ENCODE measurements at places on chromosomes 11 and 22.

GRCh38 chr11:27455667-27456066 lies 16.9 kb downstream of the LGR4 start:
- no peaks in the 10 kb centered on the region for H3K36me3 ChIP-seq
- DNase-seq: no peak
- no peak overlapping the region for H3K4me3 ChIP-seq
- no peaks in the 10 kb centered on the region for H3K27me3 ChIP-seq
- no peaks in the 10 kb centered on the region for H3K4me1 ChIP-seq

DNA sequence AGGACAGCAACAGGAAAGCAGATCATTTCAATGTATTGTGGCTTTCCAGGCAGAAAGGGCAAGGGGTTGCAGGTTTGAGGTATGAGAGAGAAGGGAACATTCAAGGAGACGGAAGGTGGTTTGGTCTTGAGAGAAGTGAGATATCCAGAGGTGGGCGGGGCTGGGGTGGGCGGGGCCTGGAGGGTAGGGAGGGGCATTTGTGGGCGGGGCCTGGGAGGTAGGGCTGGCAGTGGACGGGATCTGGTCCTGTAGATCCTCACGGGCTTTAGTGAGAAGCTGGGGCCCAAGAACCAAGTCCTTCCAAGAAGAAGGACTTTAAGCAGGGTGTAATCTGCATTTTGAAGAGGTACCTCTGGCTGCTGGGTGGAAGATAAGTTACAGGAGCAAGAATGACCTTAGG lies 199.2 kb downstream of the MN1 start:
- DNase-seq: no peak
- no peak overlapping the region for H3K27ac ChIP-seq
- H3K4me3 ChIP-seq: no peak overlapping the region
- no peaks in the 10 kb centered on the region for H3K4me1 ChIP-seq
- H3K27me3 ChIP-seq: no peaks in the 10 kb centered on the region

DNA sequence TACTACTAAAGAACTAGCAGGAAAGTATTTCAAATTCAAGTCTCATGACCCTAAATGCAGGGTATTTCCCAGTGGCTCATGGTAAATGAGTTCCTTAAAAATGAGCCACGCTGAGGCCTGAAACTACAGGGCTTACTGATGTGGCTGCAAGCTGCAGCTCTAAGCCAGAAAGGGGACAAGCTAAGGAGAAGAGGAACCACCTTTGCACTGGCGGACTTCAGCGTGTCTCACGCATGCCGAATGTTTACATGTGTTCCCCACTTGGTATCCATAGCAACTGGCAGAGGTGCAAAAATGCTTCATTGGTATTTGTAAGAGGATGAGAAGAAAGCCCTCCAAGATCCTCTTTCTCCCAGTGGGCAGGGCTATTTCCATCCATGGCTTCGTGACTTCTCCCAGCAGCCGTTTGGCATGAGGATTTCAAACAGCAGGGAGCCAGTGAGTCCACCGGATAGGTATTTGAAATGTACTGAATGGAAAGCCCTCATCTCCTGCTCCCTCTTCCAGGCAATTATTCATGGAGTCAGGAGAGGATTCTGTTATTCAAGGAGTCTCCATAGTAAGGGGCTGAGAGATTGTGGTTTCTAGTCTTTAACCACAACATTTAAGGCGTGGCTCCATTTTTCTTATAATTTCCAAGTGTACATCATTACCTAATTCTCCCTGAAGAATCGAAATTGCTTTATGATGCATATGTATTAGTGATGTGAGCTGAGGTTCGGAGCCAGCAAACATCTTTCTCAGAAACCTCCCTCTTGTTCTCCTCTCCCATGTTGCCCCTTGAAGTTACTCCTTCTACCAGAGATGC lies 55.3 kb upstream of the CD44 start:
- peak overlapping the region; percentile 86 for H3K27ac ChIP-seq
- DNase-seq: peak; percentile 93
- peaks cover 3% of the 10 kb centered on the region for H3K36me3 ChIP-seq
- peaks cover 1% of the 10 kb centered on the region for H3K27me3 ChIP-seq
- H3K4me3 ChIP-seq: peak overlapping the region; percentile 73

- H3K4me3 ChIP-seq: no peak overlapping the region
- no peaks in the 10 kb centered on the region for H3K27me3 ChIP-seq
- no peaks in the 10 kb centered on the region for H3K4me1 ChIP-seq
Measured at GRCh38 chr11:31757260-31757835, 53.8 kb downstream of the PAX6 start.

DNA sequence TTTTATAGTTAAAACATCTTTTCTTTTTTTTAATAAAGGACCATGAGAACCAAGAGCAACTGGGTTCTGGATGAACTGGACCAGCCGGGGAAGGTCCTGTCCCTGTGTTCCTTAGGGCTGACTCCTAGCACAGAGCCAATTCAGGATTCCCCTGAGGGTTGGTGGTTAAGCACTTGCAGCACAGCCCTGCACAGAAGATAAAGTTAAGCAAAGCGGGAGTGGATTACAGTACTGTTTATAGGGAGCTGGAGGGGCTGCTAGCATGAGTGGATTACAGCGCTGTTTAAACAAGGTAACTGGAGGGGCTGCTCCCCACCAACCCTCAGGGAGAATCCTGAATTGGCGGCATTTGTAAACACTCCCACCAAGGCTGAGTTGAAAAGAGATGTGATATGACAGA lies 90.6 kb downstream of the CELSR1 start:
- H3K4me3 ChIP-seq: no peak overlapping the region
- H3K27ac ChIP-seq: no peak overlapping the region
- H3K4me1 ChIP-seq: no peaks in the 10 kb centered on the region
- no peak for DNase-seq

DNA sequence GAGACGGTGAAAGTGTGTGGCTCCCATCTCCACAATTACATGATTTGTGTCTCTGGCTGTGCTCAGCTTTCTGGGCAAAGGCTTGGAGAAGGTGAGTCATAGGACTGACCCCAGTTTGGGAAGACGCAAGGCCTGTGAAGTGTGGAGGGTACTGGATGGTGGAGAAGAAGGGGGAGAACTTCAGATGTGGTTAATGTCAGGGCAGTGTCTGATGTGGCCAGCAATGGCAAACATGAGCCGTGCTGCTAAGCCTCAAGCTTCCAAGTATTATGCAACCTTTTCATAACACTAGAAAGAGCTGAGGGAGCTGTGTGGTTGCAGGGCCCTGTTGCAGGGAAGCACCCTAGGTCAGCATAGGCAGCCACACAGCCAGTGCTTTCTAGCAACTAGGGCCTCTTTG lies 110.9 kb downstream of the NTM start:
- DNase-seq: no peak
- H3K27me3 ChIP-seq: no peaks in the 10 kb centered on the region
- H3K4me1 ChIP-seq: no peaks in the 10 kb centered on the region
- H3K4me3 ChIP-seq: no peak overlapping the region

DNA sequence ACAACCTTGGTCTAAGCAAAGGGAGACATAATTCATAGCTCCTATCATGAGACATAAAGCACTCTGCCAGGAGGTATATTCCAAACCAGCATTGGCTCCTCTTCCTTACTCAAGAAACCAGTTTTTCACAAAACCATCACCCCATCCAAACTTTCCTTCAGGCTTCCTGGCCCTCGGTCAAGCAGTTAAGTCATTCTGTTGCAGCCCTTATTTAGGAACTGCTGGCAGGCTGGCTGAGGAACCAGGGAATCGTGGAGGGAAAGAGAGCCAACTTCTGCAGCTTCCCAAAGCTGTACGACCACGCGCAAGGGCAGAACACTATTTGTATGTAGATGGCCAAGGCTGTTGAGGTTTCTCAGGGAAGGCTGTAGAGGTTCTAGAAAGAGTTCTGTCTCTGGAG lies 680 bp downstream of the IFT46 start:
- H3K27ac ChIP-seq: no peak overlapping the region
- no peaks in the 10 kb centered on the region for H3K36me3 ChIP-seq
- peak overlapping the region; percentile 57 for H3K4me3 ChIP-seq
- H3K27me3 ChIP-seq: no peaks in the 10 kb centered on the region
- DNase-seq: no peak

GRCh38 chr11:129611661-129612446 lies 203.8 kb upstream of the TMEM45B start:
- no peaks in the 10 kb centered on the region for H3K36me3 ChIP-seq
- H3K27ac ChIP-seq: no peak overlapping the region
- no peaks in the 10 kb centered on the region for H3K27me3 ChIP-seq

DNA sequence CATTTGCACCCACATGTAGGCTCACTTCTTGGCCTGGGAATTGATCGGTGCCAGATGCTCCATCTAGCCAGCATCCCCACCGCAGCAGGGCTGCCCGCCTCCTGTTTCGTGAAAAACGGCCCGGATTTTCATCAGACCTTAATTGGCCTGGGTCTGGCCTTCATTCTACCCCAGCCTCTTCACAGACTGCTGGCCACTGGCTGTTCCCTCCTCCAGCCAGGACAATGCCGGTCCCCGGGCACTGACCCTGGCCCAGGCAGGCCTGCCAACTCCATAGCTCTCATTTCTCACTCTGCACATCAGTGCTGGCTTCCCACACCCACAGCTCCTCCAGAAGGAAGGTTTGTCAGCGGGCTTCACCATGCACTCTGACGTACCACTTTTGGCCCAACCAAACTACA lies 27.9 kb downstream of the TIMP3 start:
- no peaks in the 10 kb centered on the region for H3K36me3 ChIP-seq
- H3K4me1 ChIP-seq: no peaks in the 10 kb centered on the region
- H3K27ac ChIP-seq: no peak overlapping the region
- DNase-seq: no peak

DNA sequence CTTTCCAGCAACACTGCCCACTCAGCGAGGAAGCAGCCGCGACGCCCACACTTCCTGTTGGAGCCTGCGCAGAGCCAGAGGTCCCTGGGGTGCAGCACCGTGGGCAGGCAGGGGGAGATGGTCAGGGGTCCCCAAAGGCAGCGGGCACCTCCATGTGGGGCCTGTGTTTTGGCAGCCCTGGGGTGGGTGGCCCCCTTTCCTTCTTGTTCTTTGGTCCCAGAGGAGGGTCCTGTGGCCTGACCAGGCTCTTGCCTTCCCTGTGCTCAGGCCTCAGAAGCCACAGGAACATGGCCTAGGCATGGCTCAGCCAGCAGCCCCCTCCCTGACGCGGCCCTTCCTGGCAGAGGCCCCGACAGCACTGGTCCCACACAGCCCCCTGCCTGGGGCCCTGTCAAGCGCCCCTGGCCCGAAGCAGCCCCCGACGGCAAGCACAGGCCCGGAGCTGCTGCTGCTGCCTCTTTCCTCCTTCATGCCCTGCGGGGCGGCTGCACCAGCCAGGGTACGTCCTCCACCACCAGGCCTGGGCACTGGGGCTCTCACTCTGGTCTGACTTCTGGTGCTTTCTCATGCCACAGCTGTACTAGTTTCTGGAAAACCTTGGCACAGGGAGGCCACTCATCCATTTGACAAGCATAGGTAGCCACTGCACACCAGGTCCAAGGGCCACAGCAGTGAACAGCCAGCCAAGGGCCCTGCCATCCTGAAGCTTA lies 47.1 kb downstream of the PISD start:
- peaks cover 57% of the 10 kb centered on the region for H3K36me3 ChIP-seq
- no peaks in the 10 kb centered on the region for H3K27me3 ChIP-seq
- H3K27ac ChIP-seq: peak overlapping the region; percentile 87
- peaks cover 19% of the 10 kb centered on the region for H3K4me1 ChIP-seq

DNA sequence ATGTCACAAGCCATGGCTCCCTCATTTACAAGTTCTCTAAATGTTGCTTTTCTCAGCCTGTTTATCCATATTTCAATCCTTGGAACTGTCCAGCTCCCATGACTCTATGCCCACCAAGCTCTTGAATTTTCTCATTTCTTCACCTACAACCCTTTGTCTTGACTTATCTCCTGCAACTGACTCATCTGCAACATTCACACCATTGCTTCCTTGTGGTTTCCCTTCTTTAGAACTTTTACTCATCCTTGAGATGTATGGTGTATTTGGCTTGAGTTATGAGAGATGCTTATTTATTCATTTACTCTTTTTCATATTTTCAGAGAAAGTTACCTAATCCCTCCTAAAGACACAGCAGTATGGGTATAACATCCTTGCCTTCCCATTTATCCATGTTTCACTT lies 18.8 kb downstream of the TRIM34 start:
- no peak overlapping the region for H3K4me3 ChIP-seq
- peaks cover 39% of the 10 kb centered on the region for H3K36me3 ChIP-seq
- H3K4me1 ChIP-seq: peaks cover 8% of the 10 kb centered on the region
- no peak for DNase-seq

- no peak for DNase-seq
- H3K27ac ChIP-seq: no peak overlapping the region
- H3K4me3 ChIP-seq: no peak overlapping the region
- H3K4me1 ChIP-seq: no peaks in the 10 kb centered on the region
- H3K27me3 ChIP-seq: no peaks in the 10 kb centered on the region
Measured at GRCh38 chr11:39144351-39145130, 2314.9 kb downstream of the LRRC4C start.

DNA sequence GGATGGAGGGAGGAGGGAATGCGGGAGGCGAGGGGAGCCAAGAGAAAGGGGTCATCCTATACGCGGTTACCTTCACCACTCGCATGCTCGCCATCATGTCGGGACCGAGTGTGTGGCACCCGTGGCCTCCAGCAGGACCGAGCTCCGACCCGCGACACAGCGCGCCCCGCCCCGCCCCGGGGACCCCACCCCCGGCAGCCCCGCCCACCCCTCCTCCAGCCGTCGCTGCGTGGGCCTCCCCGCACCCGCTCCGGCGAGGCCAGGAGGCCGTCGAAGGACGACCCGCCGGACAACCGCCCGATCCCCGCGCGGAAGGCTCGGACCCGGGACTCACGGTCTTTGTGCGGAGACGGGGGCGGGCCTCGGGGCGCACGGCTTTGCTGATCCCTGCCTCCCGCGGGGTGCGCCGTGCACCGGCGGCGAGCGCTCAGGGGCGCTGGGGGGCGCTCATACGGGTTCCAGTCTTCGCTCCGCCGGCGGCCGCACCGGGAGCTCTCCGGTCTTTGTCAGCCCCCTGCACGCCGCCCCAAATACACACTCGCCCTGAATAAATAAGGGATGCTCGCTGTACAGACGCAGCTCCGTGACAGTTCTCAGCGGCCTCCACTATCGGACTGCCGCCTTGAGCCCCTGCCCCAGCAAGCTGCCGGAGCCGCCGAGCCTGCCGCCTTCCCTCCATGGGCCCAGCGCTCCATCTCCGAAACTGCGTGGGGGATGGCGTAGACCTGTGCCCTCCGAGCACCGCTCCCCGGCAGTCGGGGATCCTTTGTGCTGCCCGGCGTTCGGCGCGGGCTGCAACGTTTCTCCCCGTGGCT lies at the start of gene UBE2L6:
TSS of gene UBE2L6 (minus strand) at position 158 of the 815 bp plus-strand sequence. CDS start at position 97, 61 bp downstream.
- peaks cover 40% of the 10 kb centered on the region for H3K4me1 ChIP-seq
- H3K4me3 ChIP-seq: peak within 1 kb of the TSS; percentile 99
- peak within 1 kb of the TSS; percentile 97 for H3K27ac ChIP-seq
- no peaks in the 10 kb centered on the region for H3K27me3 ChIP-seq

- H3K27me3 ChIP-seq: no peaks in the 10 kb centered on the region
- DNase-seq: no peak
- no peak overlapping the region for H3K27ac ChIP-seq
- no peaks in the 10 kb centered on the region for H3K36me3 ChIP-seq
- no peaks in the 10 kb centered on the region for H3K4me1 ChIP-seq
- H3K4me3 ChIP-seq: no peak overlapping the region
Measured at GRCh38 chr11:100769617-100770016, 82.5 kb downstream of the ARHGAP42 start.

- H3K4me1 ChIP-seq: peaks cover 26% of the 10 kb centered on the region
- H3K4me3 ChIP-seq: no peak overlapping the region
- peaks cover 12% of the 10 kb centered on the region for H3K27me3 ChIP-seq
- H3K36me3 ChIP-seq: no peaks in the 10 kb centered on the region
- peak overlapping the region; percentile 64 for H3K27ac ChIP-seq
Measured at GRCh38 chr11:76810151-76810853, 27.1 kb downstream of the TSKU start.

GRCh38 chr11:107043242-107044006 lies 25.1 kb upstream of the GUCY1A2 start:
- H3K4me3 ChIP-seq: no peak overlapping the region
- no peak overlapping the region for H3K27ac ChIP-seq
- DNase-seq: no peak
- H3K27me3 ChIP-seq: no peaks in the 10 kb centered on the region
- no peaks in the 10 kb centered on the region for H3K4me1 ChIP-seq
- no peaks in the 10 kb centered on the region for H3K36me3 ChIP-seq

Data from activated CD4-positive, alpha-beta T cell treated with anti-CD3 and anti-CD28 coated beads, Interleukin-2, amount 10 ng/mL, durations not matched to agents 24 days and 14 days (primary cell).